OCI-LY7 (cell line): ENCODE measurements at places on chromosomes 16 and 17.
A peak's percentile ranks its signal among the peaks of the same experiment; 100 is the strongest.

DNA sequence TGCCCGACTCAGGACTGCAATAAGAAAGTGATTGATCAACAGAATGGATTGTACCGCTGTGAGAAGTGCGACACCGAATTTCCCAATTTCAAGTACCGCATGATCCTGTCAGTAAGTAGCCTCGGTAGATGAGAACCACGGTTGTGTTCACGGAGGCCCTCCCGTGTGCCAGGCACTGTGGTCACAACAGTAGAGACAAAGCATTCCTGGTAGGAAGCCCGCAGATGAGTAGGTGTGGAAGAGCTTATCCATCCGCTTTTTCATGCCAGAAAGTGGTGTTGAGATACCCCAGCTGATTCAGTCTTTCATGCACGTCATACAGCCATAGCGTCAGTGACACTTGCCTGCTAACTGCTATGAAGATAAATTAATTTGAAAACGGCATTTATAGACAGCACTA lies 58.9 kb downstream of the RPA1 start:
- DNase-seq, result no peak

GRCh38 chr17:80122926-80123505 lies 21.6 kb downstream of the GAA start:
- DNase-seq, result no peak

DNA sequence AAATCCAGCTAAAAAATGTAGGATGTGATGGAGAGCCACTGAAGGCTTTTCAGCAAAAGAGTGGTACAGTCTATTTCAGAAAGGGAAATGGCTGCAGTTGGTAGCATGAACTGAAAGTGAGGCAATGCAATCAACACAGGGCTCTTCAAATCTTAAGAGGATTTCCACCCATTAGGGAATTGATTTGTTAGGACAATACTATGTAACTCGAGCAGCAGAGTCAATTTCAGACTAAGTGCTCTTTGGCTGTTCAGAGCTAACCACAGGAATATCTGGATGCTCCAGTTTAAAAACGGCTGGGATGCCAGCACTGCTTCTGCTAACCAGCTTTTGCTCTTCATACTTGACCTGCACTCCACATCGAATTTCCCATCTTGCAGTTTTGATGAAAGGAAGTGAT lies 24.6 kb downstream of the CACNG1 start:
- DNase-seq, result no peak

DNA sequence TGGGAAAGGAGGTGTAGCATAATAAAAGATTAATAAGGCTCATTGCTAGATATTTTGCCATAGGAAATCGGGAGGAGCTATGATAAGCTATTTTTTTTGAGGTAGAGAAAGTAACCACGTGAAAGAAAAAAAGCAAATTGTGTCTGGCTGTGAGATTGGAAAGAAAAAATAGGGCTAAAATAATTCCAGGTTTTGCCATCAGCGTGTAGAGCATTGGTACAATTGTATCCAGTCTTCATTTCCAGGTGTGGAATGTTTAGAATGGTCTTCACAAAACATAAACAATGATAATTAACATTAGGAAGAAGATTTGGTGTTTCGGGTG lies 1.1 kb downstream of the TANC2 start:
- no peak for DNase-seq

DNA sequence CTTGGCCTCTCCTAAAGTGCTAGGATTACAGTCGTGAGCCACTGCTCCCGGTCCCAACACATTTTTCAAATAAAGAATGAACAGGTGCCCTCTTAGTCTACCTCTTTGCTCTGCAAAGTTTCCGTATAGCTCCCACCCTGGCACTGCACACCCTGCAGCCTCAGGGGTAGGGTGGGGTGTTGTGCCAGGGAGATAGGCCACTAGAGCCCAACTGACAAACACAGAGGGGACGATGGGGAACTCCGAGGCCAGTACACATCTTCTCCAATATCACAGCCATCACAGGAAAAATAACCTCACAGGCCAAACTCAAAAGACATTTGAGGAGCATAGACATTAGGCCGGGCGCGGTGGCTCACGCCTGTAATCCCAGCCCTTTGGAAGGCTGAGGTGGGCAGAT lies 2.7 kb upstream of the SLC12A4 start:
- DNase-seq, result no peak

- no peak for DNase-seq
These were observed 42.6 kb upstream of the RPH3AL start for GRCh38 chr17:395179-395578.

GRCh38 chr17:75130632-75131277 lies 787 bp downstream of the NT5C start:
- DNase-seq, result peak; percentile 82

- DNase-seq, result no peak
These were observed 313.6 kb downstream of the GRIN2A start for GRCh38 chr16:9868606-9869149.

DNA sequence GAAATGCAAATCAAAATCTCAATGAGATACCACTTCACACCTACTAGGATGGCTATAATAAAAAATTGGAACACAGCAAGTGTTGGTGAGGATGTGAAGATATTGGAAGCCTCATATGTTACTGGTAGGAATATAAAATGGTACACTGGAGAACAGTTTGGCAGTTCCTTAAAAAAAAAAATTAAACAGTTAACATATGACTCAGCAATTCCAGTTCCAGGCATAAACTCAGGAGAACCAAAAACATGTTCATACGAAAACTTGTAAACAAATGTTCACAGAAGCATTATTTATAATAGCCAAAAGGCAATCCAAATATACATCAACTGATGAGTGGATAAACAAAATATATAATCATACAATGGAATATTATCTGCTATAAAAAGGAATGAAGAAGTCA lies 28.2 kb downstream of the ZNF652 start:
- DNase-seq, result no peak
